Activated T-helper 17 cell treated with anti-CD3 and anti-CD28 coated beads, Interleukin-2, amount 50 U/mL, for 72 hours (primary cell): ENCODE measurements at places on chromosomes 7 and 10.

DNA sequence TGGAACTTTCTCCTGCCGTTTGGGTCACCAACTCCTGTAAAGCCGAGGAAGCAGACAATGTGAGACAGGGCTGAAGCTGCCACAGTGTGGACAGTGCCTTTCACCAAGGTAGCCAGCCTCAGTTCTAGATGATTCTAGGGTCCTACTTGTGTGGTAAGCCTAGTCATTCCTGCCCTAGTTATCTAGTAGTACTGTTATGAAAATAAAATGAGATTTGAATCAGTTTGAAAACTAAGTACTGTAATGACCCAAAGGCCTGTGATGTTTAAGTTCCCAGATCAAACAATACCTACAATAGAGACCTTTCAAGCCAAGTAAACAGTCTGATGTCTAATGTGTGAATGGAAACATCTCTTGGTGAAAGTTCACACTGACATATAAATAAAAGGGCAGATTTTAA lies 37.1 kb downstream of the POLL start:
- ATAC-seq, result peak; percentile 84

- ATAC-seq, result peak; percentile 65
Observed at GRCh38 chr7:29277436-29278215, 83.1 kb downstream of the CHN2 start.

- ATAC-seq, result no peak
Observed at GRCh38 chr7:106029941-106030340, 66.9 kb downstream of the CDHR3 start.

GRCh38 chr10:69721690-69722310 lies 79.9 kb upstream of the COL13A1 start:
- ATAC-seq, result no peak
